Sigmoid colon (tissue), 7 donors: ENCODE measurements at places on chromosomes 2 and 18. TPM values are rescaled to one million over a fixed set of nuclear protein-coding genes. Genes with fewer than 3 reads are reported as not detected.

SNX17 gene
- 96.7 TPM for total RNA-seq

VSNL1 gene
- total RNA-seq: 0.36 TPM

BCL2 gene
- total RNA-seq: 14.3 TPM

FAP gene
- total RNA-seq: 35.7 TPM

CAVIN2 gene
- total RNA-seq: 138 TPM

ALK gene
- total RNA-seq: 2.9 TPM

RFX8 gene
- not detected for total RNA-seq

FEV gene
- total RNA-seq: 0.71 TPM

LIMS3 gene
- total RNA-seq: 9.7 TPM

SERPINB11 gene
- total RNA-seq: not detected

ACVR2A gene
- 54.4 TPM for total RNA-seq

IGFBP5 gene
- total RNA-seq: 526 TPM

DOK6 gene
- total RNA-seq: 1.9 TPM

HNMT gene
- total RNA-seq: 59.2 TPM

TOGARAM2 gene
- total RNA-seq: 0.82 TPM

SERPINB3 gene
- total RNA-seq: not detected

ACKR3 gene
- total RNA-seq: 17.6 TPM

NPPC gene
- total RNA-seq: not detected

TMEM237 gene
- 20.2 TPM for total RNA-seq

CCDC74B gene
- total RNA-seq: 4.3 TPM

UBE2F gene
- total RNA-seq: 50.7 TPM

DAPL1 gene
- total RNA-seq: 4.1 TPM

FABP1 gene
- 5.4 TPM for total RNA-seq

PLGLB2 gene
- 1.9 TPM for total RNA-seq

OSBPL6 gene
- 1.5 TPM for total RNA-seq

MYCN gene
- 0.54 TPM for total RNA-seq

DCDC2C gene
- not detected for total RNA-seq

COLEC11 gene
- 8.2 TPM for total RNA-seq

CCDC68 gene
- 4.6 TPM for total RNA-seq

TUBB8B gene
- not detected for total RNA-seq

COL4A3 gene
- 0.83 TPM for total RNA-seq

IL18RAP gene
- 0.68 TPM for total RNA-seq
